ENCODE measurements at places on chromosomes 1 and 21.

DNA sequence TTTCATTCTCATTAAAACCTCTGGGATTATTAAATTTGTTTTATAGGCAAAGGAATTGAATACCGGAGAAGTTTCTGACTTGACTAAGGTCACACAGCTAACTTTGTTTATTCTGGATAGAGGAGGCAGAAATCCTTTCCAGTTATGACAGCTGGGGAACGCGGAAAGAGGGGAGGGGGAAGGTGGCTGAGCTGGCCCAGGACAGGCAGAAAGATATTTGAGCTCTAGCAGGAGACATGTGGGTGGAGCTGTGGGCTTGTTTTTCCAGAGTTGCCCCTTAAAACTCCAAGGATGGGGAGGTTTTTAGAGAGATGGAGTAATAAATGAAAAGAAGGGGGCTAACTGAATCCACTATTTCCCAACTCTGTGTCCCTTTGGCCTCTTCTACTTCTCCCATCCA lies 27.8 kb downstream of the FOXD2 start:
- no peaks in the 10 kb centered on the region for H3K36me3 ChIP-seq
- H3K27me3 ChIP-seq = peaks cover 63% of the 10 kb centered on the region
- no peaks in the 10 kb centered on the region for H3K4me1 ChIP-seq
- no peak overlapping the region for H3K4me3 ChIP-seq
- H3K27ac ChIP-seq = no peak overlapping the region

DNA sequence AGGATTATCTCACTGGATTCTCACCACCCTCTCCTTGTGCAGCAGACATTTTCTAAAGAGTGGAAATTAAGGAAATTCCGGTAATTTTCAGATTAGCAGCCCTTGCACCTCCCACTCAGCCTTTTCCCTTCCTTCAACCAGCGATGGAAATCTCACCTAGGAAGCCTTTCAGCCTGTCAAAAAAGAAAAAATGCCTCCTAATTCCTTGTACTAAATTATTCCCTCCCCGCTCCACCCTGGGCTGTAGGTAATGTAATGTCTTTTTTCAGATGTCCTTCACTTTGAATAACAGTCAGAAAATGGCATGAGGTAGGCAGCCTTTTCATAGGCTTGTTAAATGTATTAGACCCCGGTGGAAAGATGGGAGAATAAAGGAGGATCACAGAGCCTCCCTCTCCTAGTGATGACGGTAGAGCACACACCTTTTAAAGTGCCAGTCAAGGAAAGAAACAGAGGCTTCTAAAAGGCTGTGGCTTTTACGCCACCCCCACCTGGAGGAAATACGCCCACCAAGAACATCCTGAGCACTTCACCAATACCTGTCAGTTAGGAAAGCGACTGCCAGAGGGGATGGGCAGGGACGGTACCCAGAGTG lies 62.8 kb upstream of the NEK2 start:
- H3K4me1 ChIP-seq = peaks cover 3% of the 10 kb centered on the region
- no peak overlapping the region for H3K4me3 ChIP-seq
- no peak for DNase-seq
- H3K36me3 ChIP-seq = no peaks in the 10 kb centered on the region

GRCh38 chr1:109759513-109760334 lies 4.0 kb downstream of the EPS8L3 start:
- no peak overlapping the region for H3K27ac ChIP-seq
- H3K4me3 ChIP-seq = no peak overlapping the region
- no peaks in the 10 kb centered on the region for H3K36me3 ChIP-seq
- no peaks in the 10 kb centered on the region for H3K27me3 ChIP-seq
- H3K4me1 ChIP-seq = peaks cover 5% of the 10 kb centered on the region

GRCh38 chr21:46017148-46017547 lies 35.6 kb downstream of the COL6A1 start:
- no peak for DNase-seq
- no peaks in the 10 kb centered on the region for H3K4me1 ChIP-seq
- H3K4me3 ChIP-seq = no peak overlapping the region
- H3K27me3 ChIP-seq = no peaks in the 10 kb centered on the region

Measured in cardiac muscle cell (in vitro differentiated cells and primary cell).